Colonic mucosa (tissue), 4 donors: ENCODE measurements at places on chromosomes 3 and 15.

- DNase-seq = no peak
These were observed 34.7 kb downstream of the HMCES start for GRCh38 chr3:129313415-129313664.

GRCh38 chr3:111675846-111676210, 80.7 kb upstream of the ZBED2 start:
- DNase-seq = no peak

DNA sequence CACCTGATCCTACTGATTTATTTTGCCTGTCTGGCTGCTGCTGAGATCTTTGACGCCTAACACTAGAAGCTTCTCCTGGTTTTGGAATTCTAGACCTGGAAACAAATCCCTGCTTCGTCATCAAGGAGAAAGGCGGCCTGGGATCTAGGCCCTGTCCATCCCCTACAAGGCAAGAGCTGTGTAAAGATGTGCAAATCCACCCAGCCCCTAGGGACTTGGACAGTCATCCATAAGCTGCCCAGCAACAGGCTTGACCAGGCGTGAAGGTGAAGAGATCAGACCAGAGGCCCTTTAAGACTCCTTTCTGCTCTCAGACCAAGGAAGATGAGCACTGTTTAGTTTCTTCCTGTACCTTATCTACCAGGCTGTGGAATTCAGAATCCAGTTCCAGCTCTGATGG, 32.2 kb downstream of the SLC41A3 start:
- no peak for DNase-seq

DNA sequence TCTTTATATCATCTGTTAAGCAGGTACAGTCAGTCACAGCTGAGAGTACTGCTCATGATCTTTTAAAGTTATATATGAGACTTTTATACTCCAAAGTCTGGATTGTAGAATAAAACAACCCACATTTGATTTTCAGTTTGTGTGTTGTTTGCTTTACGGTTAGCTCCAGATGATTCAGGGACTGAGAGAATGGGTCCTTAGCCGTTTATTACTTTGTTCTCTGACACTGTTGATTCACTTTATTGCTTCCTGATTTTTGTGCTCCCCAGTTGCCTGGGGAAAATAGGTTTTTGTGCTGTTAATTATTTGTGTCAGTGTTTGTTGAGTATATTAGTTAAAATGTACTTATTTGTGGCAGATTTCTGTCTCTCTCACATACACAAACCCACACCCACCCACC, 8.6 kb upstream of the EBLN2 start:
- no peak for DNase-seq

DNA sequence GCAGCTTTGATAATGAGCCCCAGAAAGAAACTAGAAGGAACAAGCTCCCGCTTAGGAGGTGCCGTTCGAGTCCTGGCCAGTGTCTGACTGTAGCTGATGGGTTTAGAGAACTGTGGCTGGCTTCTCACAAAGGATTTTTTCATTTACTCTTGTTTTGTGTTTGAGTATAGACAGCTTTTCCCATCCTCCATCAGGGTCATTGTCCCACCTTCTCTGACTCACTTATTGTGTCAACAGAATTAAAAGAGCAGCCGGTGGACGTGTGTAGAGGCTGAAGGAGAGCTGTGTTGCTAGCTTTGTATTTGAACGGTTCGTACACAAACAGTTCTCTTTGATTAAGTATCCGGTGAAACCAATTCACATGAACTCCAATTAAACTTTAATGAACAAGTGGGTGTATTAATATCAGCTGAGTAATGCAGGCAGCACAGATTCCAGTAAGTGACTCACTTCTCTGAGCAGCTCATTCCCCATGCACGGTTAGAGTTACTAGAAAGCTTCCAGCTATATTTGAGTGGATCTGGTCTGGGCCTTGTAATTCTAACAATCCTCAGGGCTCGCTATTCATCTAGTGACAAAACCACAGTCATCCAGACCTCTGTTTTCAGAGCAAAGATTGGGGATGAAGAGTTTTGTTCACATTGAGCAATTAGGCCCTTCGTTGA, 141.0 kb downstream of the LPP start:
- peak; percentile 41 for DNase-seq

DNA sequence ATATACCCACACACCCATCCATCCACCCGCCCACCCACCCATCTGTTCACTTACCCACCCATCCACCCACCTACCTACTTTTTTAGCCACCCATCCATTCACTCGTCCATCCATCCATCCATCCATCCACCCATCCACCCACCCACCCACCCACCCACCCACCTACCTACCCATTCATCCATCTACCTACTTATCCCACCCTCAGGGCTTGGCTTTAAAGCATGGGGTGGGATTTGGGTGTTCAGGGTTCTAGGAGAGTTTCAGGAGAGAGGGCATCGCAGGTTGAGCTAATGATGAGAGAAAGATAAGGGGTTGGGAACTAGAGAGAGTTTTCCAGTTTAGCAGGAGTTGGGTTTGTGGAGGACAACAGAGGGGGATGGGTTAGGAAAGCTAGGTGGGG, 9.7 kb downstream of the FBLN2 start:
- DNase-seq = no peak

- DNase-seq = no peak
These were observed 33.7 kb upstream of the NOX5 start for GRCh38 chr15:68980786-68981185.

DNA sequence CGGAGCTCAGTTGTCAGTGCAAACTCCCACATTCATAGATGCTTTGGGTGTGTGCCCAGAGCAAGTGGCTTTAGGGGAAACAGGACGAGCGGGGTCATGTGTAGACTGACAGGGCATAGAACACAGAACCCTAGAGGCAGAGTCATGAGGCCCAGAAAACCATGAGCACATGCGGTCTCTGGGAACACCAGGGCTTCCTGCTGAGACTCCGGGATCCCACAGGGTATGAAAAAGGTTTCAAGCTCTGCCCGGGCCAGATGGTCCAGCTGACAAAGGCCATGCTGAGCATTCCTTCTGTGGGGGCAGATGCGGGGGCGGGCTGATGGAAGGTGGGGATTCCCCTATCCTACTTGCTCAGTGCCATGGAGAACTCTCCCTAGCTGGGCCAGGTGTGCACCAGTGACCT, 44.8 kb downstream of the ROPN1B start:
- DNase-seq = no peak

DNA sequence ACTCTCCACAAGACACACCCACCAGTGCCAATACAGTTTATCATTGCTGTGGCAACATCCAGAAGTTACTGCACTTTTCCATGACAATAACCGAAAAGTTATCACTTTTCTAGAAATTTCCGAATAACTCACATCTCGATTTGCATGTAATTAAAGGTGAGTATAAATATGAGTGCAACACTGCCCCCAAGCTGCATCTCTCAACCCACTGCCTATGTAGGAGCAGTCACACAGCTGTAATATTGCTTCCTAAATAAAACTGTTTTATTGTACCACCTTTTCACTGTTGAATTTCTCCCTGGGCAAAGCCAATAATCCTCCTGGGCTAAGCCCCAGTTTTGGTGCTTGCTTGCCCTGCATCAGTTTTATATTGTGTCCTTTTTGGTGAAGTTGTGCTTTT, 601.0 kb upstream of the EPHA6 start:
- DNase-seq = no peak

DNA sequence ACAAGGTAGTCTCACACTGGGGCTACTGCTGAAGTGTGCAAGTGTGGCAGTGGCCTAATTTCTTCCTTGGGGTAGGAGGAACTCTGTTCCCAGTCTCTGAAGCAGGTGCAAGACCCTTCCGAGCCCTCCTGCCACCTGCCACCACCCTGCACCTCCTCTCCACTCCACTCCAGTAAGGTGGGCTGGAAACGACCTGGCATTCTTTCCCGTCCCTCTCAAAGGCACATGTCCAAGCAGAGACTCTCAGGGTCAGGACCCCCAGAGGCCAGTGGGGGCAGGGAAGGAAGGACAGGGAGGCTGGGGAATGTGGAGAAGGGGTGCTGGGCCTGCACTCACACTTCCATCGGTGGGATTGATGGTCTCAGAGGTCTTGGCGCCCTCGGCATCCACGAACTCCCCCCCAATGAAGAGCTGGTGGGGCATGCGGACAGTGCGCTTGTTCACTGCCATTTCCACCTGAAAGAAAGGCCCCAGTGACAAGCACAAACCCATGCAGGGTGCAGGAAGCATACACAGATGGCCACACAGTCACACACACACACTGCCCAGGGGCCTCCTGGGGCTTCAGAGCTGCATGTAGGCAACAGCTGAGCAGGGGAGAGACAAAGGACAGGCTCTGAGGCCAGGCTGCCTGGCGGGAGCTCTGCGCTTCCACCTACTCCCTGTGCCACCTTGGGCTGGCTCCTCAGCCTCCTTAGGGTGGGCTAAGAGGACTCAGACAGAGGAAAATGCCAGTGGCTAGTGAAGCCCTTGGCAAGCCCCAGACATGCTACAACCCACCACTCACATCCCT, 43.8 kb downstream of the ALDH1L1 start:
- DNase-seq = peak; percentile 9

- no peak for DNase-seq
These were observed 107.7 kb downstream of the MYO5A start for GRCh38 chr15:52421029-52421428.

DNA sequence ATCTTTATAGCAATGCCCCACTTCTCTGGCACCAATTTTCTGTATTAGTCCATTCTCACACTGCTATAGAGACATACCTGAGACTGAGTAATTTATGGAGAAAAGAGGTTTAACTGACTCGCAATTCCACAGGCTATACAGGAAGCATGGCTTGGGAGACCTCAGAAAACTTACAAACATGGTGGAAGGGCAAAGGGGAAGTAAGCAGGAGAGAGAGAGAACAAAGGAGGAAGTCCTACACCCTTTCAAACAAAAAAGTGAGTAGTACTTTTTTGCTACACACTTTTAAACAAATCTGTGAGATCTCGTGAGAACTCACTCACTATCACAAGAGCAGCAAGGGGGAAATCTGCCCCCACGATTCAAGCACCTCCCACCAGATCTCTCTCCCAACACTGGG, 67.8 kb upstream of the ZBED2 start:
- no peak for DNase-seq

GRCh38 chr3:23926736-23927135, 9.8 kb downstream of the RPL15 start:
- no peak for DNase-seq

DNA sequence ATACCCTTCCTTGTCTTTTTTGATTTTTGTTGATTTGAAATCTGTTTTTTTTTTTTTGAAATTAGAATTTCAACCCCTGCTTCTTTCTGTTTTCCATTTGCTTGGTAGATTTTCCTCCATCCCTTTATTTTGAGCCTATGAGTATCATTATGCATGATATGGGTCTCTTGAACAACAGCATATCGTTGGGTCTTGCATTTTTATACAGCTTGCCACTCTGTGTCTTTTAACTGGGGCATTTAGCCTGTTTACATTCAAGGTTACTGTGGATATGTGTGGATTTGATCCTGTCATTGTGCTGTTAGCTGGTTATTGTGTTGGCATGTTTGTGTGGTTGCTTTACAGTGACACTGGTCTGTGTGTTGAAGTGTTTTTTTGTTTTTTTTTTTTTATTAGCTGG, 99.7 kb upstream of the P3H2 start:
- DNase-seq = no peak

- DNase-seq = no peak
These were observed 52.4 kb downstream of the EIF4E3 start for GRCh38 chr3:71672807-71673206.

GRCh38 chr3:140234256-140234655, 299.3 kb downstream of the CLSTN2 start:
- DNase-seq = no peak

DNA sequence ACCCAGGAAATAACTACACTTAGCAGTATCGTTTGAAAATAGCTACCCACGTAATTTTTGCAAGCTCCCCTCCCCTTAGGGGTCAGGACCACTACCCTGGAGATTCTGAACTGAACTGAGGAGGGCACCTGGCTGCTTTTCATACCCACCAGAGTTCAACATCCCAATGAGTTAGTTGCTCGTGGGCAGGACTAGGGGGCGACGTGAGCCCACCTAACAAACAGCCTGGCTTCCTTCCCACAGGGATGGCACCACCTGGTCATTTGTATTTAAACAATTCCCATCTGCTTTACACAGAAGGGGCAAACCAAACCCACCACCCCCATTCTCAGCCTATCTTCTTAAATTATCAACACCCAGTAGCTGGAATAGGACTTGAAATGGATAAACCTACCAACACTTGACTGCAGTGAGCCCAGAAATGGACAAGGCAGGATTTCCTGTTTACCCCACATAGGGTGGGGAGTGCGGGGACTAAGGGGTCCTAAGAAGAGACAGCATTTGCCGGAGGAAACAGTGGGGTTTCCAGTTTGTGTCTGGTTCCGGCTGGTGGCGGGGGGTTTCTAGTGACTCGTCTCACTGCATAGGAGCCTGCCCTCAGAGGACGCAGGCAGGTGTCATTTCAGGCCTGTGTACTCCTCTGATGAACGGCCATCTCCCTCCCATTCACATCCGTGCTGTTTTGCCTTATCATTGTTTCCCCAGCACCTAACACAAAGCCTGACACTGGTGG, 11.6 kb upstream of the VGLL4 start:
- no peak for DNase-seq

- no peak for DNase-seq
These were observed 79.7 kb upstream of the RASGRF1 start for GRCh38 chr15:79170256-79170664.

DNA sequence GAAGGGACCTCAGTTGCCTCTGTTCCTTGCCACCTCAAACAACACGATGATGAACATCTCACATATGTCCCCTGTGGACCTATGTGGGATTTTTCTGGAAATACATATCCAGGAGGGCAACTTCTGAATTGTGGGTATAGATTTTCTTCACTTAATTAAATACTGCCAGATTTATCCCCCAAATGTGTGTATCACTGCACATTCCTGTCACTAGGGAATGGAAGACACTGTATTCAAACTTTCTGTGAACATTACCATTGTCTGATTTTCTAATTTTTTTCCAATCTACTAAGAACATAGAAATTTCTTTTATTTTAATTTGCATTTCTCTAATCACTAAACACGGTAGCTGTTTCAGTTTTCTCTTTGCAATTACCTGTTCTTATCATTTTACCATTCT, 102.0 kb upstream of the MRPS22 start:
- no peak for DNase-seq

- no peak for DNase-seq
These were observed 296.7 kb upstream of the DPH6 start for GRCh38 chr15:35842631-35843030.

GRCh38 chr3:87045473-87045872, 54.5 kb upstream of the VGLL3 start:
- DNase-seq = no peak

GRCh38 chr3:179071323-179072099, at the start of gene ZMAT3:
ZMAT3 (minus strand) TSS chr3:179071809; CDS start chr3:179067752, 4,057 bp downstream.
- DNase-seq = peak; percentile 90

DNA sequence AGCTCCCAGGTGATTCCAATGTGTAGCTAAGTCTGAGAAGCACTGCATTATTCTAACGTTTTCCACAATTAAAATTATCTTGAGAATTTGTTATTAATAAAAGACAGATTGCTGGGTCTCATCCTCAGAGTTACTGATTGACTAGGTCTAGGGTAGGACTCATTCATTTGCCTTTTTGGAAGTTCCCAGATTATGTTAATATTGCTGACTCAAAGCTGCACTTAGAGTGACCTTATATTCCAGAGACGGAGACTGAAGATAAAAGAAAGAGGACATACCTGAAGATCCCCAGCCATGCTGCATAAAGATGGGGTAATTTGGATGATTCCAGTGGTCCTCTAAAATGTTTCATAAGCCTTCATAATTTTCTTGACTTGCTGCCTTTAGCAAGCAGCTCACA, 81.8 kb downstream of the PLSCR2 start:
- DNase-seq = no peak

GRCh38 chr3:16378415-16378814, 113.4 kb downstream of the OXNAD1 start:
- no peak for DNase-seq
